ENCODE measurements at places on chromosomes 7 and 10.
A peak's percentile ranks its signal among the peaks of the same experiment; 100 is the strongest.

GRCh38 chr10:88270871-88271713 lies 312.0 kb downstream of the RNLS start:
- DNase-seq = no peak

DNA sequence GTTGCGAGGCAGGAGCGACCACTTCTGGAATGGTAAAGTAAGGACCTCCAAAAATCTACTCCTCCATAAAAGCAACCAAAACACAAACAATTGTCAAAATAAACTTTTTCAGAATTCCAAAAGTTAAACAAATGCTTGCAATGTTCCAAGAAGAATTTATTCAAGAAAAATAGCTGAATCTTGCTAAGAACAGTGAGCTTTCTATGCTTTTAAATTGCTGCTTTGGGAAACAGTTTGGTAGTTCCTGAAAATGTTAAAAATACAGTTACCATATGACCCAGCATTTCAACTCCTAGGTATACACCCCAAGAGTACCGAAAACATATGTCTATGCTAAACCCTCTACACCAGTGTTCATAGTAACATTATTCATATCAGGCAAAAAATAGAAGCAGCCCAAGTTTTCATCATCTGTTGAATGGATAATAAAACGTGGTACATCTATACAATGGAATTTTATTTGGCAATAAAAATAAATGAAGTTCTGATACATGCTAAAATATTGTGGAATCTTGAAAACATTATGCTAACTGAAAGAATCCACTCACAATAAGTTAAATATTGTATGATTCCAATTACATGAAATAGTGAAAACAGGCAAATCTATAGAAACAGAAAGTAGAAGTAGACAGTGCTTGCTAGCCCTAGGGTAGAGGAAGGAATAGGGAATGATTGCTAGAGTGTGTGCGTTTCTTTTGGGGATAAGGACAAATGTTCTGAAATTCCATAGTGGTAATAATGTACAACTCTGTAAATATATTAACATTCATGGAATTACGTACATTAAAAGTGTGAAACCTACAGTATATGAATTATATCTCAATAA lies 57.0 kb downstream of the LRRN3 start:
- DNase-seq = no peak

- DNase-seq = no peak
Observed at GRCh38 chr10:34666008-34666704, 148.9 kb downstream of the PARD3 start.

GRCh38 chr10:6145166-6145987 lies 56.5 kb downstream of the RBM17 start:
- DNase-seq = no peak

GRCh38 chr10:22174442-22174841 lies 43.4 kb downstream of the EBLN1 start:
- no peak for DNase-seq

- DNase-seq = no peak
Observed at GRCh38 chr10:36634916-36635315, 490.5 kb upstream of the ANKRD30A start.

DNA sequence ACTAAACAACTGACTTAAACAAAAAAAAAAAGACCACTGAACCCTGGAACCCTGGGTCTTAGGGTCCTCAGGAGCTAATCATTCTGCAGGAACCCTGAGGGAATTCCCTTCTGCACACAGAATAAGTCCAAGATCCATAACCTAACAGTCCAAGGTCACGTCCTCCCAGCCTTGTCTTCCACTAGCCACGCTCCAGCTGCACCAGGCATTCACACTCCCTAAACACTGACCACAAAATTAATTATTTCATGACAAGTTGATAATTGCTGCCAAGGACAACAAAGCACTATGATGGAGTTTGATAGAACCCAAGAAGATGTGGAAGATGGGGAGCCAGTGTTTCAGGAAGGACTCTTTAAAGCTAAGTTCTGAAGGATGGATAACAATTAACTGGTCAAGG lies 130.6 kb downstream of the SH3PXD2A start:
- no peak for DNase-seq

GRCh38 chr7:2261611-2262010 lies 19.6 kb downstream of the NUDT1 start:
- DNase-seq = no peak

DNA sequence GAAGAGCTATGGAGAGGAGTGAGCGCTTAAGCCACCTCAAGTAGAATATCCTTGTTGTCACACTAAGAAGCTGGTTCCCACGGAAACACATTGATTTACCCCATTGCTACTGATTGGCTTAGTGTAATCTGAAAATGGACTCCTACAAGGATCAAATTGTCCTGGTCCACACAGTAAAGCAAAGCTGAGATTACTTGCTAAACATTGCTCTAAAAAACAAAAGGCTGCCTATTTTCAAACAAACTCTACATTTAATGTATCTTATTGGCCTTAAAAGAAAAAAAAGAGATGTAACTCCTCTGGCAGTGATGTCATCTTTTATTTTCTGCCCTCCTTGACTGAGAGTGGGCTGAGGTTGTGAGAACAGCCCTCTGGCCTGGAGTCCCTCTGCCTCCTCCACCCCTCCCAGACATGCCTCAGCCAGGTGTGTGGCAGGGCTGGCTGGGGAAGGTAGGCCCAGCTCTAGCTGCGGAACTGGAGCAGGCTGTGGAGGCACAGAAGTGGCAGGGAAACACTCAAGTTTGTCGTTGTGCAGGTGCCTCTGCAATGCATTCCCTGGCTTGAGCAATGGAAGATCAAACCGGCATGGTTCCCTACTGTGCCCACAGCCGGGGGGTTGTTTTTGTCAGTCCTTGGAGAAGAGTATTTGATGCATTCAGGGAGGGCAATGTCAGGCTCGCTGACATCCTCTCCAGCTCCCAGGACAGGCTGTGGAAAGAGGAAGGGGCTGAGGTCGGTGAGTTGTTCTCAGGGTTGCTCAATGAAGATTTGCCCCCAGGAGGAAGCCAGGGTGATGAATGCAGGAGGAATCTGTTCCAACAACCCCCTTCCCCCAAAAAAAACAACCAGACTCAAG lies 9.1 kb downstream of the KLF6 start:
- DNase-seq = peak; percentile 82

GRCh38 chr10:102604439-102604841 lies 39.8 kb upstream of the TRIM8 start:
- no peak for DNase-seq

- DNase-seq = peak; percentile 25
Observed at GRCh38 chr10:86086418-86086817, 280.2 kb downstream of the GRID1 start.

All from posterior vena cava (tissue), 2 donors.